ENCODE measurements at places on chromosomes 2 and 18. TPM values are rescaled to one million over a fixed set of nuclear protein-coding genes. Genes with fewer than 3 reads are reported as not detected.

GRCh38 chr2:135962366-135963123, 22.9 kb downstream of the DARS1 start:
- DNase-seq = no peak

GRCh38 chr2:127128445-127128904, 21.5 kb upstream of the BIN1 start:
- DNase-seq = no peak

- no peak for DNase-seq
Observed at GRCh38 chr2:237320801-237321560, 93.0 kb downstream of the COL6A3 start.

GRCh38 chr2:12210016-12210933, 463.8 kb downstream of the LPIN1 start:
- DNase-seq = no peak

DNA sequence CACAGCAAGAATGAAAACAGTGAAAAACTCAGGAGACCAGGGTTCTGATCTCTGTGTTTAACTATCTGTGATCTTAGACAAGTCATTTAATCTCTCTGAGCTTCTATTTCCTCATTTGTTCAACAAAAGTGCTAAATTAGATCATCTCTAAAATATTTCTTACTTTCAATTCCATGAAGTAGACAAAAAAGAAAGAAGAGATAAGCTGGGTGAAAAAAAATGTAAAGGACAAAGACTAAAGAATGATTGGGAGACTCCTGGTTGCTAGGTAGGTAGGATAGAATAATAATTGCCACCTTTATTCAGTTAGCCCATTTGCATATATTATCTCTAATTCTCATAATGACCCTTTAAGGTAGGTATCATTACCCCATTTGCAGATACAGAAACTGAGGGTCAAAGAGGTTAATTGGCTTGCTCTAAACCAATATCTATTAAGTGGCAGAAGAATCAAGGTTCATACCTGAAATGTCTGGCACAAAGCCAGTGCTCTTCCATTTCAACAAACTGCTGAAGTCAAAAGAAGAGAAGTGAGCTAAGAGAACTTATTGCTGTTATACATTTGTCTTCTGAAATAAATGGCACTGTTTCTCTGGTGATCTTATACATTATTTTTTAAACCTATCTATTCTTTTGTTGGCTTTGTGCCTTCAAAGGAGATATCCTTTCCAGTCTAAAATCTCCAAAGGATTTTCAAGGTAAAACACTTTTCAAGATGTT, 141.7 kb downstream of the OTX1 start:
- no peak for DNase-seq

GRCh38 chr2:204863336-204863735, 318.1 kb downstream of the PARD3B start:
- no peak for DNase-seq

DNA sequence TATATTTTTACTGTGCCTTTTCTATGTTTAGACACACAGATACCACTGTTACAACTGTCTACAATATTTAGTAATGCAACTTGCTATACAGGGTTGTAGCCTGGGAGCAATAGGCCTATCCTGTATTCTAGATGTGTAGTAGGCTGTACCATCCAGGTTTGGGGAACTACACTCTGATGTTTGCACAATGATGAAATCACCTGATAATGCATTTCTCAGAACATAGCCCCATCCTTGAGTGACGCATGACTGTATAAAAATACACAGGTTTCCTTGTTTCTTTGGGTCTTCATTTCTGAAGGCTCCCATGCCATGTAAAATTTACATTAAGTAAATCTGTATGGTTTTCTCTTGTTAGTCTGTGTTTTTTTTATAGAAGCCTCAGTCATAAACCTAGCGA, 270.9 kb upstream of the SKOR2 start:
- no peak for DNase-seq

DNA sequence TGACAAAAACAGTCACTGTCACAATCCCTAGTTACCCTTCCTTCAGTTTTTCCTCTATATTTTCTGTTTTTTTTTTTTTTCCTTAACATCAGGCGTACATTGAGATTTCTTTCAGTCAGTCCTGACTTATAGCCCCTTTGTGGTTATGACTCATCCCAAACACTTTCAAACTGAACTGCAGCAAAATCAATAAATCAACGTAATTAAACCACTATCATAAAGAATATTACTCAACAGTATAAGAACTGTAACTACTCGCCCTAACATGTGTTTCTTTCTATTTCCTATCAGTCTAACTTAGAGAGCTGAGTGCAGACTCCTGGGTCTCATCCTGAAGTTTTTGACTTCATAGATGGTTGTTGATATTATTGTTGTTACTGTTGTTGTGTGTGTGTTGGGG, 523.5 kb downstream of the LRRTM4 start:
- DNase-seq = no peak

The CD8B2 gene
- not detected for total RNA-seq

The SCYGR1 gene
- total RNA-seq = not detected

The LGALSL gene
- 3.7 TPM for total RNA-seq

The OR6B2 gene
- not detected for total RNA-seq

The ABCG5 gene
- total RNA-seq = not detected

The MDH1B gene
- 0.33 TPM for total RNA-seq

Measured in dermis blood vessel endothelial cell (primary cell).